ENCODE measurements at places on chromosomes 12 and 14.

- DNase-seq: no peak
Observed at GRCh38 chr12:118980407-118981014, 830 bp upstream of the SRRM4 start.

GRCh38 chr12:76480796-76481195 is 78.8 kb downstream of the OSBPL8 start:
- no peak for DNase-seq

GRCh38 chr12:131445184-131445774 is 265.6 kb upstream of the SFSWAP start:
- DNase-seq: no peak

GRCh38 chr12:26935636-26936378 is 2.0 kb downstream of the INTS13 start:
- no peak for DNase-seq

DNA sequence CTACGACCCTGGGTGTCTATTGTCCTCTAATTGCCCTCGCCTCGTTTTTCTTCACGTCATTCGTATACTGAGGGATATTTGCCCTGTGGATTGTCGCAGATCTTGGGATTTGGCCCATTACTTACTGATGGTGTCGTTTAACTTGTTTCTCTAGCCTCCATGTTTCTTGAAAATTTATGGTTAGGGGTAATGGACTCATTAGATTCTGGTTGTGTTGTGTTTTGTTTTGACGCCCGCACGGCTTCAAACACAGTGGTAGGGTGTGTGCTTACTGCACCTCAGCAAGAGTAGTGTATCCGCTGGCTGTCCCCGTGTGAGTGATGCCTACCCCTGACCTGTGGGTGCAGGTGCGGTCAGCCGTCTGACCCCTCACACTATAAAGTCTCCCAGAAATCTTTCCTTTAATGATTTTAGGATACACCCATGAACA is 874 bp upstream of the RNU6-8 start:
- DNase-seq: no peak

Data from activated naive CD8-positive, alpha-beta T cell treated with anti-CD3 and anti-CD28 coated beads, Interleukin-2, amount 50 U/mL, for 16 hours (primary cell).